ENCODE measurements at places on chromosomes 5 and 9.

DNA sequence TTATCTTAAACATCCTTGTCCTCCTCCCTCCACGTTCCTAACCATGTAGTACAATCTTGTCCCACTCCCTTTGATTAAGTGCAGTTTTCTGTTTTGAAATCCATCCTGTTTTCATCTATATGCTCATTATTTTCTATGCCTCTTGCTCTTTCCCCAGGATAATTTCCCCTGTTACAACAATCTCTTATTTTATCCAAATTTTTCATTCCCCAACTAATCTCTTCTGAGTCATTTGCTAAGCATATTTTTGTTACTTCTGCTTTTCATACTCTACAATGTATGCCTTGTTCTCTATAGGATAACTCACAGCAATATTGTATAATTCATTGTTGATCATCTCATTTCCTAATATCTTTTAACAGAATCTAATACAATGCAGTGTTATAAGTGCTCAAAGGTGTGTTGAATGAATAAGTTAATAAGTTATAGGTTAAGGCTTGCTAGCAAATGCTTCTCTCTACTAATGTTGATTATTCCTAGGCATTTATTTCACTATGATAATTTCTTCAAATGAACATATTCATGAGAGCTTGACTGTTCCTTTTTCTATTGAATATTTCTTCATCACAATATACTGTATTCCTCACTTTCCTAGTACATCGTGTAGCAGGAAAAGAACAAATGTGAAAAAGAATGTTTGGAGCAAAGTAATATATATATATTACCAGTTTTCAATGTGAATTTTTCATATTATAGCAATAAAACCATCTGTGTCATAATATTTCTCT is 1.5 kb downstream of the OMD start:
- DNase-seq: no peak

DNA sequence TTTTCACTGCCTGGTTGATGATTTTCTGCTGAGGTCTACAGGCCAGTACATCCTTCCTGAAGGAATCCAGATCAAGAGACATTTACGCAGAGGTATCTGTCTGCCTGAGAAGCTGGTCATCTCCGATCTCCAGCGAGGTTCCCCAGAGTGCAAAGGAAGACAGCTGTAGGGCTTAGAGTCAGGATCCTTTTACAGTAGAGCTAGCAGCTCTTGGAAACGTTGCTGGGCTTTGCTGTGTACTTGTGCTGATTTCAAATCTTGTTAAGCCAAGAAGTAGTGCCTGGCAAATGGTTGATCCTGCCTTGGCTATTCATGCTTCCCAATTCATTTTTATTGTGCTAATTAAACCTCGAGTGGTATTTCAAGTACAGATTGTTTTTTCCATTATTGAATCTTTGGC is 48.9 kb downstream of the NTRK2 start:
- DNase-seq: no peak

DNA sequence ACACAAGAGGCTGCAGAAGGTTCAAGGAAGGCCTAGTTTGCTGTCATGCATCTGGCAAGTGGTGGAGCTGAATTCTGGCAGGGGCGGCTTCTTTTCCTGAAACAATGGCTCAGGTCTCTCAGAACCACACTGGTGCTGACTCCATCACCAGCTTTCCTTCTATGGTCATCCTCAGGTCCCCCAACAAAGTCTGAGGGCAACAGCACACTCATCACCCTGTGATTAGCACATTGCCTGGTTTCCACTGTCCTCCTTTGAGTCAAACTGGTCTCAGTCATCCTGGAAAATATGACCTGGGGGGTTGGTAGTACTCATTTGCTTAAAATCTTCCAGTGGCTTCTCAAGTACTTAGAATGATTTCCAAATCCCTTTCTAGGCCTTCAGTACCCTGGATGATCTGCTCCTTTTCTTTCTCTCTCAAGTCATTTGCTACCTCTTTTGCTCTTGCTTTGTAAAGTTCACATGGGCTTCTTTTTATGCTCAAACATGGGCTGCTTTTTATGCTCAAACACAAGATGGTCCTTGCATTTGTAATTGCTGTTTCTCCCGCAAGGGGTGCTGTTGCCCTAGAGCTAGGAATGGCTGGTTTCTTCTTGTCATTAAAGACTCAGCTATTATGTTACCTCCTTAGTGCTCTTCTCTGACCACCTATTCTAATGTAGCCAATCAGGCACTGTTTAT is 144.9 kb downstream of the ALDH1A1 start:
- no peak for DNase-seq

GRCh38 chr5:154384480-154385235 is 61.1 kb upstream of the SAP30L start:
- no peak for DNase-seq

GRCh38 chr9:123649909-123650308 is 280.0 kb downstream of the DENND1A start:
- no peak for DNase-seq

- DNase-seq: no peak
These were observed 964.9 kb downstream of the MAT2B start for GRCh38 chr5:164470312-164470711.

DNA sequence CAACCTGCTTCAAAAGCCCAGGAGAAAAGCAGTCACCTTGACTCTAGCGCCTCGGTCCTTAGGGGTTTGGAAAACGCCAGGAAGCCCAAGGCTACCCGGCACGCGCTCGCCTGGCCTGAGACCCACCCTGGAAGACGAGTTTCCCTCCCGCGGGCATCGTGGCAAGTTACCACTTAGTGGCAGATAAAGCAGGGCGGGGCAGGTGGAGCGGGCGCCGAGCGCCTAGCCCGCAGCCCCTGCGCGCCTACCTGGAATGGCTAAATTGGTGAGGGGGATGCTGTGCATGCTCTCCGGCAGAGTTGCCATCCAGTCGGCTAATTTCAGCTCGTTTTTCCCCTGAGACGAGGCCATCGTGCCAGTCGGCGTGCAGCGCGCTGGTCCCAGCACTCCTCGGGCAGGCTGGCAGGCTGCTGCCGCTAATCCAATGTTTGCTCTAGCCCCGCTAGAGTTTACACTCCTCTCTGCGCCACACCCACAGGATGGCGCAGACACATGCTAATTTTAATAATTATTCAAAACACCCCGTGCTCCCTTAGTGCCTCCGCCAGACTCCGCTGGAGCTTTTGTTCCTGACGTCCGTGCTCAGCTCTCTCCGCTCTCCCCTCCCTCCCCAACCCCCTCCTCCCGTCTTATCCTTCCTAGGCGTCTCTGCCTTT is at the start of gene PLCXD3:
TSS of gene PLCXD3 (minus strand) at position 426 of the 656 bp plus-strand sequence. CDS start at position 351, 75 bp downstream.
- DNase-seq: no peak

GRCh38 chr5:69364414-69364813 is 4.9 kb downstream of the AK6 start:
- DNase-seq: no peak

DNA sequence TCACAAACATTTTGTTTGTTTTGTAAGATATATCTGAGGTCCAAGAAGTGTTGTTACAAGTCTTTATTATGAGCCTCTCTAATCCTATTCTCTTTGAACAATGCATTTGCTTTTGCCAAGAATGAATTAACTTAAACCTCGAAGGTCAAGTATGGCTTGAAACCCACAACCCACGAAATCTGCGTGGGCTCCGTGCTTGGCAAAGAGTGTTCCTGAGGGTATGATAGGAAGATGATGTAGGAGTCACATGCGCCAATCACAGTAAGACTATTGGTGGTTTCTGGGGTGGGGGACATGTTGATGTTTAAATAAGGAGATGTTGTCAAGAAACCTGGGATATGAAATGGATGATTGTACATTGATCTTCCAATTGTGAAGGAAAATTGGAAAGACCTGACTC is 330.8 kb upstream of the RFX3 start:
- DNase-seq: no peak

DNA sequence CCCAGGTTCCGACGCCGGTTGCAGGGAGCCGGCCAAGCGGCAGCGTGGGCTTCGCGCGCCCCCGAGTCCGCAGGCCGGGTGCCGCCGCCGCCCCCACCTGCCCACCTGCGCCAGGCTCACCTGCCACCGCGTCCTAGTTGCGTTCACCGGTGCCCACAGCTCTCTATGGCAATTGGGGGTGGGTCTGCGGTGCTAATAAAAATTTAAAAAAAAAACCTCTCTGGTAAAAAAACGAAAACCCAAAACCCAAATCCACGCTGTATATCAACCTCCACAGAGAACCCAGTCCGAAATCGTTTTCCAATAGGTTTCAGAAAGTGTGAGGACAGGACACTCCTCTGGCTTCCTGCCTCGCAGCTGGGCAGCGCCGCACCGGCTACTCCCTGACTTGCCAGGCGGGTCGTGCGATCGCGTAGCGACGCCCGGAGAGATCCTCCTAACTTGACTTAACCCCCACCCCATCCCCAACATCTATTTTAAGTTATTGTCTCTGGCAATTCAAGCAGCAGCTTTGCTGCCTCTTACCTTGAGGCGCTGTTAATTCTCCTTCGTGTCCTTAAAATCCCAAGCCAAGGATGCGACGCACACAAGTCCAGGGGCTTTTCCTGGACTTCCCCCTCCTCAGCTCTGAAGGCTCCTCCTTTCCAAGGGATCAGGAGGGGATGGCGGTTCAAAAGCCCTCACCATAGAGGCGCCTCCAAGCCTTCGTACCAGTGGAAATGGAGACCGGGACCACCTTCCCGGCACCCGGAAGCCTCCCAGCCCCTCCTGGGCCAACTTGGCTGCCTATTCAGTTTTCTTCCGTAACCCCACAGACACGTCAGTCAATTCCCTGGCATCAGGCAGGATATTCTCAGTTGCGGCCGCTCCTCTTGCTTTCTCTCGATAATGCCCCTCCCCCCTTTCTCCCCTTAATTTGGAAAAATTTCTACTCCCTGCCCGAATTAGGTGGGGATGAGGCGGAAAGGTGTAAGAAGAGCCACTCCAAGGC is 1639.4 kb upstream of the C9orf72 start:
- DNase-seq: no peak

DNA sequence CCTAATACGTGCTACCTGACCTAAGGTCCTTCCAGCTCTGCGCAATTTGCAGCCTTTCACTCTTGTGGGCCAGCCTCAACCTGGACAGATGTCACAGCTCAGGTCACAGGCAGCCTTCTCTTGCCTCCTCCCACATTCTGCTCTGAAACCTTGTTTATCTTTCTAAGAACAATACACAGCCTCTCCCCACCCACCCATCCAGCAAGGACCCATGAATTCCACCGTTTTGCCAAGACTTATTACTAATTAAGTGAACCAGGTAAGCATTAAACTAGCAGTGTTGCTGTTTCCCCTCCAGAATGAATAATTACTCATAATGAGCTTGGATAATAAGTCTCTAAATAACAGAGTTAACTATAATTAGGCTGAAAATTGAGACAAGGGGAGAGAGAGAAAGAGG is 11.0 kb downstream of the FABP6 start:
- no peak for DNase-seq

- DNase-seq: no peak
These were observed 78.3 kb upstream of the SSBP2 start for GRCh38 chr5:81829242-81829641.

- DNase-seq: no peak
These were observed 64.3 kb downstream of the HABP4 start for GRCh38 chr9:96514108-96514799.

DNA sequence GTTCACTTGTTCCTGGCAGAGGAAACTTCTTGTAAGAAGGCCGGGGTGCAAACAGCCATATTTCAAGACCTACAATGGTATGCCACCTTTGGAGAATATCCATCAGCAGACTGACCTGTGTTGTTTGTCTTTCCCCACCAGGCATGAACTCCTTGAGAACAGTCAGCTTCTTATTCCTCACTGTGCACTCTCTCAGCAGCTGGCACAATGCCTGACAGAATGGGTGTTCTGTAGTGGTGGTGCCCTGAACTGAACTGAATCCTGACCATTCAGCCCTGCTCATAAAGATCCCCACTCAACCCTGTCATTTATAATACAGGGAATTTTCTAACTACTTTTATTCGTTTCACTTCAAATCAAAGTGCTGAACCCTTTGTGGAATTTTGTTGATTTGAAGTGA is 206.9 kb downstream of the COX7C start:
- no peak for DNase-seq

DNA sequence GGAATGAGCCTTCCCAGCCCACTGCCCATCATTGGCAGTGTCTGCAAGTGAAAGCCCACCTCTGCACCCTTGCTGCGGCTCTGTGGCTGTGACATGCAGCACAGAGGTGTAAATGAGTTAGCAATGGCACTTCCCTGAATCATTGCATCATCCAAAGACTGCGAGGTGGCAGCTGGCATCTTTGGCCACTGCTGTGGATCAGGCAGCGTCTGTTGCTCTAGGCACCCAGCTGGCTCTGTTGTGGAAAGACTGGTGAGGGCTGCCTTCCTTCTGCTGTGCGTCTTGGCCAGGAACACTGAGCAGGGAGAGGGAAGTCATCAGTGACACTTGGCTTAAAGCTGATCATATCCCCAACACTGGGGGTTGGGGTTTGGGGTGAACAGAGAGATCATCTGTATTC is 64.5 kb downstream of the MFAP3 start:
- DNase-seq: no peak

- DNase-seq: no peak
These were observed 107.2 kb upstream of the SLIT3 start for GRCh38 chr5:169408171-169408570.

DNA sequence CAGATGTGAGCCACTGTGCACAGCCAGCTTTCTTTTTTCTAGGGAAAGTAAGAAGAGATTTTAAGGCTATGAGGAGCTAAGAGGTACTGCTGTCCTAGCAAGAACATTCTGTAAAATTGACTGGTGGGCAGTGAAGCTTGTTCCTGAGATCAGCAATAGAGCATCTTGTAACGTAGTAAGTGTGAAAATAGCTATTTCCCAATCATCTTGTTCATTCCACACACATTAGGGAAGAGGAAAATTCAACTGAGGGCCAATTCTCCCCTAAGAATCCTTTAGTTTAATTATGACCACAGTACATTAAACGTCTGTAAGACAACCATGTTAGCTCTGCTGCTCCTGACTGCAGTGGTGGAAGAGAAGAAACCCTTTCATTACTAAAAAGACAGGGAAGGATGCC is 246.2 kb downstream of the EFNA5 start:
- DNase-seq: no peak

- DNase-seq: no peak
These were observed 45.5 kb upstream of the IL7R start for GRCh38 chr5:35811108-35811741.

GRCh38 chr5:133106761-133107572 is 55.2 kb downstream of the HSPA4 start:
- DNase-seq: no peak

DNA sequence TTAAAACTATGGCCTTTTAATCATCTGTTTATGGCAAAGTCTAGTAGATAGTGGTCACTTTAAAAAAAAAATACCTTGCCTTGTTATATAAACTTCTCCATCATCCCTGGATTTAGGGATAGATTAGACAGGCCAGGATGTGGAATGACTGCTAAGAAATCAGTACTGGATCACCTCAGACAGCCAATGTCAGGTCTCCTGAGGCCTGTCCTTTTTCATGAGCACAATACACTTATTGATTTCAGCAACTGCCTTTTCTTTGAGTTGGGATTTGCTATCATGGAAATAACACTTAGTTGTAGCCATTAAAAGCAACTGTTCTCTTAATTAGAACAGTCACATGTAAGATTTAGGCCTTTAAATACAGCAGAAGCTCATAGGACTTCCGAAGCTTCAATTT is 77.9 kb downstream of the NLN start:
- no peak for DNase-seq

Measured in stimulated activated CD8-positive, alpha-beta memory T cell treated with anti-CD3 and anti-CD28 coated beads, Interleukin-7, amount 100 ng/mL, for 1 hour (primary cell).